Left ventricle myocardium superior (tissue), 1 donor: ENCODE measurements at places on chromosomes 7 and 10. TPM values are rescaled to one million over a fixed set of nuclear protein-coding genes. Genes with fewer than 3 reads are reported as not detected.

SLC26A3 gene
- total RNA-seq, result not detected

- DNase-seq, result no peak
Measured at GRCh38 chr7:152176797-152177196, 151.3 kb downstream of the GALNT11 start.

PSD gene
- 0.50 TPM for total RNA-seq

DNA sequence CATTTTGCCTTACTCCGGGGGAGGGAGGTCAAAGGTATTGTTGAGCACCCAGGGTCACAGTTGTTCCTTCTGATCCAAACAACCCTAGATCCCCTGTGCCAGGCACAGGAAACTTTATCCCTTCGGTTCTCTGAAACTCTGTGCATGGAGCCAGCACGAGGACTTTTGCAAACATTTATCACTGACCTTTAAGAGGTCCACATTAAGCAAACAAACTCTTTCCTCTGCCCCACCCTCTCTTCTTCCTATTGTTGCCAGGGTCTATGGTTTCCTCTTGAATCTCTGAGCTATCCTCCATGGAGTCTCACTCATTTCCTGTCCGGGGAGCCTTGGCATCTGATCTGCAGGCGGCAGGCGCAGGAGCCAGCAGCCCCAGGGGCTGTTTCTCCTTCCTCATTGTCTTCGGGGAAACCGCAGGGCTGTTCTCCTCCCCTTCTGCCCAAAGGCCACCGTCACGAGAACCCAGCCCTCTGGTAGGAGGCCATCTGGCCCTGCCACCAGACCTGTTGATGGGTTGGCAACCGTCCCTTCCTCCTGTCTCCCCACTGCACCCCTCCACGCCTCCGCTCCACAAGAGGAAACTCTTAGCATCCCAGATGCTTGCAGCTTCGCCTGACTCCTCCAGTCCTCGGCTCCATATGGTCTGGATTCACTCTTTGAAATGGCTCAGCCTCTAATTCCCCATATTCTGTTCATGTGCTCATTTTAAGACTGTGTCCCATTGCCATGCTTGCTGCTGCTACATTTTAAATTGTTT lies 327.3 kb upstream of the NRP1 start:
- peak; percentile 77 for DNase-seq

DNA sequence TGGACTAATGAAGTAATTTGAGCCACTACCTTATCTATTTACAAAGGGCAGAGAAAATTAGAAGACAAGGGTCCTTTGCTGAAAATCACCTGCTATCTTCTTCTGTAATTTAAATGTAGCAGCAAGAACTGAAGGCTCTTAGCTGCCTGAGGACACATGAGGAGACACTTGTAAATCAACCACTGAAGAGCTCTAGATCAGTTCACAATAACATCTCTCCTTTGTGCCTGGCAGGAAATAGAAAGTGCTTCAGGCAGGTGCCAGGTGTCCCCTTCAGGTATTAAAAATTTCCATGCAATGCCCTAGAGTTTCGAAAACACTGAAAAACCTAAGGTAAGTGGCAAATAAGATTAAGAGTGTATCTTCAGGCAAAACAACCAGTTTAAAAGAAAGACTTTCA lies 474.6 kb downstream of the GRM8 start:
- no peak for DNase-seq

DNA sequence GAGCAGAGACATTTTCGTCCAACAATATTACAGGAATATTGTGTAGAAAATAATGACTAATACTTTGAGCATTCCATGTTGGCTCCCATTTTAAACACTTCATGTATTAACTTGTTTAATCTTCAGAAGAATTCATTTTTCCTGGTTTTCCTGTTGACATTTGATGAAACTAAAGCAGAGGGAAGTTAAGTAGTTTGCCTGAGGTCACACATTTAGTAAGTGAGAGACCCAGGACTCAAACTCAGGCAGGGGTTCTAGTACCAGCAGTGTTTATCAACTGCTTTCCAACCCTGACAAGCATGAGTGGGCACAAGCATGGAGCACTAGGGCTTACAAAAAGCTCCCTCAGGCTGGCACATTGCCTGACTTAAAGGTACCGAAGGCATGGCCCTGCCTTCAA lies 719.1 kb downstream of the AUTS2 start:
- DNase-seq, result no peak

- no peak for DNase-seq
Measured at GRCh38 chr7:25622695-25623094, 394.4 kb upstream of the NPVF start.

DNA sequence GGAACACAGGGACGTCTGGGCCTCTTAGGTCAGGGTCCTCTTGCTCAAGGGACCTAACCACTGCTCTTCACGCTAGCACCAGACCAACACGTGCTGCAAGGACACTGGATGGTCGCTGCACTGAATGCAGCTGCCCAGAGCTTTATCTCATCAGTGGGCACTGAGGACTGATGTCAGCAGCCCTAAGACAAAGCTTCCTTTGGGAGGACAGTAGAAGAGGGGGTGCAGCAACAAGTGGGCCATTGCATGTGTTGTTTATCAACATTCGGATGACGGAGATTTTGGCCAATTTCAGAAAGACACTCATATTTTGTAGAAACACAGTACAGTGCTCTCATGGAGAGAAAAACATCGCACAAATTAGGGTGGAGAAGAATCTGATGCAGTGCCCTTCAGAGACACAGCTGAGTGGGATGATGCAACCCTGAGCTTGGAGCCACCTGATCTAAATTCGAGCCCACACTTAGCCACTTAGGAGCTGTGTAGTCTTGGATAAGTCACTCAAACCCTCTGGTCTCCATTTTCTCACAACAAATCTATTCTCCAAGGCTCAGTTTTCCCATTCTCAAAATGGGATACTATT lies 1.7 kb downstream of the OPALIN start:
- DNase-seq, result no peak

- no peak for DNase-seq
Measured at GRCh38 chr7:138974675-138975292, 6.4 kb downstream of the KIAA1549 start.

GRCh38 chr7:15430191-15430590 lies 131.6 kb downstream of the AGMO start:
- no peak for DNase-seq

PHKG1 gene
- total RNA-seq, result 30.4 TPM

DNA sequence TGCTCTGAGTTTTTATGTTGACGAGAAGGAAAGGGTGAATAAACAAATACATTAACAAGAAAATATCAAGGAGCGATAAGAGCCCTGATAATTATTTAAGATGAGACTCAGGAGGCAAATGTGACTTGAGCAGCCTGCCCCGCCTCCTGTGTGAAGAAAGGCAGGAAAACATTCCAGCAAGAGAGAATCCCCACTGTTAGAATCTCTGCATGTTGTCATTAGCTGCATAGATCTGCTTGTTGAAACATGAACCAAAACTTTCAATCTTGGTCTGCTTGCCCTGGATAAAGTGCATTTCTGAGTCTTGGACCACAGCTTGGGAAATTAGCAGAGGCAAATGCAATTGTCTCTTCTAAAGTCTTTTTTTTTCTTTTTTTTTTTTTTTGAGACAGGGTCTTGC lies 120.0 kb downstream of the DPP6 start:
- DNase-seq, result no peak

GRCh38 chr7:13231216-13231615 lies 543.8 kb downstream of the ARL4A start:
- no peak for DNase-seq

GRCh38 chr7:93044147-93044810 lies 73.5 kb downstream of the SAMD9 start:
- DNase-seq, result no peak

- no peak for DNase-seq
Measured at GRCh38 chr7:73864981-73865711, 4.2 kb downstream of the TMEM270 start.

LIPK gene
- not detected for total RNA-seq
